Sciatic nerve (tissue), 2 donors: ENCODE measurements at places on chromosomes 1 and 21. TPM values are rescaled to one million over a fixed set of nuclear protein-coding genes. Genes with fewer than 3 reads are reported as not detected.

DNA sequence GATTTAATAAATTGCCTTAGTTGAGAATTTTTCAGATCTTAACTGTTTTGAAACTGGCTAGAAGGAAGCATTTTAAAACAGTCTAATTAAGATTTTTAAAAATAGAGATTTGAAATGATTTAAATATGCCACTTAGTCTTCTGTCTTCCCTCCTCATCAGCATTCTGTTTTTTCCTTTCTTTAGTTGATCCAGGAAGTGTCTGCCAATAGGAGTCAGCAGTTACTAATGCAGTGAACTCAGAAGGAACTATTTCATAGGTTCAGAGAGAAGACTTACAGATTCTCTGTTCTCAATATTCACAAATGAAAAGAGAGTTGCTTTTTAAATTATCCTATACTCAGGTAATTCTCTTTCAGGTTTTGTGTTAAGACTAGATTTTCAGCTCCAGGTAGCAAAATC lies 84.5 kb downstream of the RPS6KC1 start:
- DNase-seq = no peak

GRCh38 chr1:225318706-225319575 lies 108.9 kb downstream of the LBR start:
- no peak for DNase-seq

GRCh38 chr1:108049178-108049819 lies 84.3 kb upstream of the VAV3 start:
- DNase-seq = no peak

DNA sequence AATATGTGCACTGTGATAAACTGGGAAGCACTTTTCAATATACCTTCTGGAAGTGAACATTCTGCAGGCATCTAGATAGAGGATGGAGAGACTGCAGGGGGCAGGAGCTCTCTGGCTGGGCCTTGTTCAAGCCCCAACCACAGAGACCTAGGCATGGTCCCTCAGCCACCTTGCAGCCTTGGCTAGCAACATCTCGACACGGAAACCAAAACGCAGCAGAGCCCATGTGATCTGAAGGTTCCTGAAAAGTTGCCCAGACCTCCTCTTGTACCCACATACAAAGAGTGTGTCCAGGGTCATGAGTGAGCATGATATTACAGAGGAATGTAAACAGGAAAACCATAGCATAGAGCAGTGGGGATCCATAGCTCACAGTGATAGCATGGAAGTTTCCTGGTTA lies 33.1 kb upstream of the SAMD11 start:
- no peak for DNase-seq

DNA sequence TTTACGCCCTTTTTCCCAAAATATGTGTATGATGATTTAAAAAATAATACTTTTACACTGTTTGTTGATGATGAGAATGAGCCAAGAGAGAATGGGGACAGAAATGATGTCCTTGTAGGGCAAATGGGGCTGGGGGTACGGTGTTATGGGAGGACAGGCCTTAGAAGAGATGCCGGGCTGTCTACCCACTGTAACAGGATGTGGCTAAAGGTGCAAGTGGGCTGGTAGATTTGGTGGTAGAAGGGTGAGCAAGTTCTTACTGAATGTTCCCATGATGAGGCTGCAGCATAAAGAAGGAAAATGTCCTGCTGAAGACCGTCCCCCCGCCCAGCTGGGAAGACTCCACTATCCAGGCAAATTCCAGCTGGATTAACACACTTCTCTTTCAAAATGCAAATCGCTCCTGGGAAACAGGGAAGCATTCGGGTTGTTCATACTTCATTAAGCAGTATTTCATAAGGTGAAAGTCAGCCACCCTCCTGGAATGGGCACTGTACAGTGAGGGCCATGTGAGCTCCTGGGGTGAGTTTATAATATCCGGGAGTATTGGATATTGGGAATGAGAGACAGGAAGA lies 14.0 kb downstream of the GPA33 start:
- DNase-seq = no peak

DNA sequence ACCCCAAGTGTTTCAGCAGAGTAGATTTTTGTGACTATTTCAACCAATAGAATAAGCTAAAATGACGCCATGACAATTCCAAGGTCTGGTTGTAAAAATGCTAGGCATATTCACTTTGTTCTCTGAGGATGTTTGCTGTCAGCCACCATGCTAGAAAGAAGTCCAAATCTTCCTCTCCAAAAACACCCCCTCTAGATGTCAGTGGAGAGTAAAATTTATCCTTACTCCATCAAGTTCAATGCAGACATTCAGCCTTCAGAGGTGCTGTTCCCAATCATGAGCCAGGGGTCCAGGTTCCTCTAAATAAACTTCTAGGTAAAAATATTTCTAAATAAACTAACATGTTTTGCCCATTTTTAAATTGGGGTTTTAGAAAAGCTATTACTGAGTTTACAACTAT lies 395.4 kb upstream of the ADAMTS5 start:
- no peak for DNase-seq

DNA sequence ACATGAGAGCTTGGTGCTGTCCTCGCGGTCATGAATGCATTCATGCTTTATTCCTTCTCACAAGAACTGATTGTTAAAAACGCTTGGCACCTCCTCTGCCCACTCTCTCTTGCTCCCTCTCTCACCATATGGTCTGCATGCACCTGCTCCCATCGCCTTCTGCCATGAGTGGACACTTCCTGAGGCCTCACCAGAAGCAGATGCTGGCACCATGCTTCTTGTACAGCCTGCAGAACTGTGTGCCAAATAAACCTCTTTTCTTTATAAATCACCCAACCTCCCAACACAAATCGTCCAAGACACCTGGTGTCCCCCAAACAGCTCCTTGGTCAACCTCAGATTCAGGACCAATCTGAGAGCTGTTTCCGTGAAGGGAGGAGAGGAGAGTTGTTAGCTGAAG lies 43.3 kb upstream of the PCBP3 start:
- peak; percentile 21 for DNase-seq

DNA sequence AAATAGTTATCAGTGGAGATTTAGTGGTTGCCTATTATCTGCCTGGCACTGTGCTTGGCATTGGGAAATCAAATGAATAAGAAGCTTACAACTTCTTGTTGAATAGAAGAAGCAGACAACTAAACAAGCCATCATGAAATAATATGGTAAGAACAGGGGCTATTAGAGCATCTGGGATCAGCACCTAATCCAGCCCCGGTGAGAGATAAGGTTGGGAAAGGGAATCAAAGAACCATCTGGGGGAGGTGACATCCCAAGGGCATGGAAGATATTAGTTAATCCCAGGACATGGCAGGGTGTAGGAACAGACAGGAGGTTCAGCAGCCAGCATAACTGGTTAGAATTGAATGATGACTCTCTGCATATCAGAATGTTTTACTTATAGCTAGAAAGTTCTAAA lies 36.3 kb upstream of the SUCO start:
- DNase-seq = no peak

DNA sequence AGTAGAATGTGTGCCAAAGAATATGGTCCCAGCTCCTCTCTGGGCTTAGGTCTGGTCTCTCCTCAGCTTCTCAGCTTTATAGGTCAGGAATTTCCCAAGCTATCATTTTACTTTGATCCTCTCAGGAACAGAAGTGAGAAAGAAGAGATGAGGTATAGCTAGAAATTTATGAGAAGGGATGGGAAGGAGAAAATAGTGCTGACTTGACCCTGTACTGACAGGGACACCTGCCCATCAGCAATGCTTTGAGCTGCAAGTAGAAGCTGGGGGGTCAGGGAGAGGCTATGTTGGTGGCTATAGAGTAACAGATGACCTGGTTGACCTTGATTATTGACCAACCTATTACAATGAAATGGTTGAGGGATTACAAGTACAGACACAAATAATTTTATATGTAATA lies 75.0 kb downstream of the XCL2 start:
- DNase-seq = no peak

DNA sequence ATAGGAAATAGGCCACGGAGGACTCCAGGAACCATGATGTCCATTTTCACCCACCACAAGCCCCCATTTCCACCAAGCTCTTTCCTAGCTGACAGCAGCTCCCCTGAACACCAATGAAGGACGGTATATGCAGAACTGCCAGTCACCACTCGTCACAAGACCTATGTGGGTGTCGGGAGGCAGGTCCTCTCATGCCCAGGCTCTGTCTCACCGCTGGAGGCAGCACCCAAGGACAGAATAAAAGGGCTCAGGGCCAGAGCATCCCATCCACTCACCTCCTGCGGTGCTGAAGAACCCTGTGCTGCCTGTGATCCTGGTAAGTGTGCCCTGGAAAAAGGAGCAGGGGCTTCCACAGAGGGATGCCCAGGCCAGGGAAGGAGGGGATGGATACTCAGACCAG lies at the start of gene LCE1F:
Gene LCE1F (plus strand): TSS at position 266 of the 400 bp plus-strand sequence. CDS start 1,232 bp downstream, outside the sequence.
- DNase-seq = no peak

DNA sequence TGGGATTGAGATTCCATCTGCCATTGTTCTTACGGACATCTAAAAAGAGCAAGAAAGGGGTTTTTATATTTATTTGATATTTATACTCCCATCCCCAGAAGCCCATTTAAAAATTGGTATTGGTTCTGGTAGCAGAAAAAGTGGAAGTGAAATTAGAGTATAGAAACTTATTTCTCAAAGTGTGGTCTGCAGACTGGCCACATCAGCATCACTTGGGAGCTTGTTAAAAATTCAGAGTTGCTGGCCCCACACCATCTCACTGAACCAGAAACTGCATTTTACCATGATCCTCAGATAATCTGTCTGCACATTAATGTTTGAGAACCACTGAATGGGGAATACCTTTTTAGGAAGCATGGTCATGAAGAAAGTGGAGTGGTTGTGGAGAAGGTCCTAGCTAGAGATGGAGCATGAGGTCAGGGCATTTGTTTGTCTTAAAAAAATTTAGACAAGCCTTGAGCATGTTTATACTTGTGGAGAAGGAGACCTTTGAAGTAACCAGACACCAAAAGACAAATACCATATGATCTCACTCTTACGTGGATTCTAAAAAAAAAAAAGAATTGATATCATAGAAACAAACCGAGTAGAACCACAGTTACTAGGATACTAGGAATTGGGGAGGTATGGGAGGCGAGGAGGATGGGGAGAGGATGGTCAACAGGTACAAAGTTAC lies 116.3 kb downstream of the ST6GALNAC3 start:
- DNase-seq = no peak

- DNase-seq = no peak
These were observed 77.3 kb upstream of the TSPAN2 start for GRCh38 chr1:115166531-115167091.

- DNase-seq = no peak
These were observed 73.5 kb downstream of the SIK1 start for GRCh38 chr21:43353282-43354025.

GRCh38 chr1:53979712-53980450 lies 33.7 kb downstream of the LRRC42 start:
- no peak for DNase-seq

The F13B gene
- not detected for total RNA-seq

The NR0B2 gene
- total RNA-seq = not detected

The MAP10 gene
- 2.3 TPM for total RNA-seq

The RSPH1 gene
- total RNA-seq = 0.58 TPM
